ENCODE measurements at places on chromosomes 1 and 21.

DNA sequence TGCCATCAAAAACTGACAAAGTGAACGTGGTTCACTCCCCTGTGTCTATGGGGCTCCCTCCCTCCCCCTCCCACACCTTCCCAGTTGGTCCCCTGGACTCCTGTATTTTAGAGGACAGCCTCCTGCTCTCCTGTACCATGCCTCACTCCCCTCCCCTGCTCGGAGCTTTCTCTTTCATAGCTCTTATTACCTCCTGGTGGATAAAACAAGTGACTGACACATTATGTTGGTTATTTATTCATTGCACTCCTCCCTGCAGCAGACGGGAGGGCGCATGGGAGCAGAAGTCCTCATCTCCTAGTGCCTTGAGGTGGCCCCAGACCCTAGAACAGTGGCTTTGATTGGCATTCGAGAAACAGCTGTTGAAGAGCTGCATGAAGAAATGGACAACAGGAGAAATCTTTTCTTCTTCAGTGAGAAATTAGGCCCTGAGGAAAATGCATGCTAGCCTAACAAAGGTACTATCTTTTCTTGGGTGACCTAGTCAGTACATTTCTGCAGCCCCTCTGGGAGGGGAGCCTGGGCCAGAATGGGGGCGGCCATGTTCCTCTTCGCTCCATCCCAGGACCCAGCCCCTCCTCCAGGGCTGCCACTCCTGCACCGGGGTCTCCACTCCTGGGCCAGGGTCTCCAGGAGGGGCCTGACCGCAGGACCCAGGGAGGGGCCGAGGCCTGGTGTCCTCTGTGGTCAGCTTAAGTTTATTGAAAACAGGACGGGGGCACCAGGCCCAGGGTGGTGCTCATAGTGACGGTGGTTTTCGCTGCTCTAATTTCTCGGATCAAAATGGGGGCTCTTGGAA is 1.2 kb upstream of the TFF1 start:
- DNase-seq: no peak

GRCh38 chr1:212042436-212042835 is 6.9 kb downstream of the DTL start:
- DNase-seq: no peak

DNA sequence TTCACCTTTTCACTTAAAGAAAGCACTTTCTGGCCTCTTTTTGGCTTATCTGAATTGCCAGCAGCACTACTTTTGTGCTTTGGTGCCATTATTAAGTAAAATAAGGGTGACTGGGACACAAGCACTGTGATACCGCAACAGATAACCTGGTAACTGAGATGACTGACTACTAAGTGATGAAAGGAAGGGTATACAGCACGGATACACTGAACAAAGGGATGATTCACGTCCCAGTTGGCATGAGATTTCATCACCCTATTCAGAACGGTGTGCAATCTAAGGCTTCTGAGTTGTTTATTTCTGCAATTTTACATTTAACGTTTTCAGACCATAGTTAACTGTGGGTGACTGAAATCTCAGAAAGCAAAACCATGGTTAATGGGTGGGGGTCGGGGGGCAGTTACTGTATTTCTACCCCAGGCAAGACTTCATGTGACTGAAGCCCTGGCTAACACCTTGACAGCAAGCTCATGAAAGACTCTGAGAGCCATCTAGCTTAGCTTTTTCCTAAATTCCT is 102.8 kb downstream of the CLIC6 start:
- no peak for DNase-seq

GRCh38 chr1:157410457-157410856 is 141.9 kb downstream of the FCRL5 start:
- no peak for DNase-seq

GRCh38 chr1:32984455-32985171 is 20.0 kb upstream of the RNF19B start:
- no peak for DNase-seq

DNA sequence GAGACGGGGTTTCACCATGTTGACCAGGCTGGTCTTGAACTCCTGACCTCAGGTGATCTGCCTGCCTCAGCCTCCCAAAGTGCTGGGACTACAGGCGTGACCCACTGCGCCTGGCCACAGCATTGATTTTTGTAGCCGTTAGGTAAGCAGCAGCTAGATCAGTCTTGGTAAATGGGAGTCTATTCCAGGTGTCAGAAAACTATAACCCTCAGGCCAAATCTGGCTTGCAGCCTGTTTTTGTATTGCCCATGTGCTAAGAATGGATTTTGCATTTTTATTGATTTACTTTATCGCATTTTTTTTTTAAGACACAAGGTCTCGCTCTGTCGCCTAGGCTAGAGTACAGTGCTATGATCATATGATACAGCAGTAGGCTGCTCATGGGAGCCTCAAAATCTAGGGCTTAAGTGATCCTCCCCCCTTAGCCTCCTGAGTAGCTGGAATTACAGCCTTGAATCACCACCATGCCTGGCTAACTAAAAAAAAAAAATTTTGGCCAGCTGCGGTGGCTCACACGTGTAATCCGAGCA is 16.6 kb upstream of the SRSF10 start:
- DNase-seq: no peak

- no peak for DNase-seq
These were observed 1044.8 kb upstream of the ADGRL2 start for GRCh38 chr1:80755944-80756343.

DNA sequence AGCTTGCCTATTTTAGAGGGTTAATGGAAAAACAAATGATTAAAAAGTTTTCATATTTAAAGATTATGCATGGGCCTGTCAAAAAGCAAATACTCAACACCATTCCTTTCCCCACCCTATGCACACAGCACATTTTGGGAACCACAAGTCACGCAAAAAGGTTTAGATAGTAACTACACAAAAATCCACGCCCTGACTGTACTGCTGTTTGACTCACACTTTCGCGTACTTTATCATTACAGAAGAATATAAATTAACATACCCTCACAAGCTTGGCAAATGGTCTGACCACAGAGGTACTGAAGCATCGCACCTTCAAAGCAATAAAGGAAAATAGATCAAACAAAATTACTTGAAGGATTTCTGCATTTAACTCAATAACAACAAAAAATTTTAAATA is 1.4 kb downstream of the ATP5PO start:
- DNase-seq: no peak

DNA sequence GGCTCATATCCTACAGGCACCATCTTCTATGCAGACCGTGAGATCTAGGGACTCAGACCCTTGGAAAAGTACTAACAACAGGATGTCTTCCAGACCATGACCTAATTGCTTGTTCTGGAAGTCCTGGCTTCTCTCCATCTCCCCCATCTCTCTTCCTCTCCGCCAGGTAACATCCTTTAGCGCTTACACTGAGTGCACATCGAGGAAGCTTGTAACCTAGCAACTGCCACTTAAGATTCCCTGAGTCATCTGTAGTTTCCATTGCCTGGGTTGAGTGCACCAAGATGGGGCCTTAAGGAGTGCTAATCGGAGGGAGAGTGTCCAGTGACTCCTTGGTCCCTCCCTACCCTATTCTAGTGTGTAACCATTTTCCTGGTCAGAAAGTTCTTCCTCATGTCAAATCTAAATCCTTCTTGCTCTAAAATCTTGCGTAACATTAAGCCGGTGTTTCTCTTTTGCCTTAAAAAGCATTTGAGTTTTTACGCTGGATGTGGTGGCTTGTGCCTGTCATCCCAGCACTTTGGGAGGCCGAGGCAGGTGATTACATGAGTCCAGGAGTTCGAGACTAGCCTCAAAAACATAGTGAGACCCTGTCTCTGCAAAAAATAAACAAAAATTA is 9.7 kb downstream of the KLHDC8A start:
- DNase-seq: no peak

- no peak for DNase-seq
These were observed 6.2 kb downstream of the C1orf198 start for GRCh38 chr1:230861970-230862595.

GRCh38 chr1:10457875-10458274 is 8.0 kb downstream of the CORT start:
- no peak for DNase-seq

DNA sequence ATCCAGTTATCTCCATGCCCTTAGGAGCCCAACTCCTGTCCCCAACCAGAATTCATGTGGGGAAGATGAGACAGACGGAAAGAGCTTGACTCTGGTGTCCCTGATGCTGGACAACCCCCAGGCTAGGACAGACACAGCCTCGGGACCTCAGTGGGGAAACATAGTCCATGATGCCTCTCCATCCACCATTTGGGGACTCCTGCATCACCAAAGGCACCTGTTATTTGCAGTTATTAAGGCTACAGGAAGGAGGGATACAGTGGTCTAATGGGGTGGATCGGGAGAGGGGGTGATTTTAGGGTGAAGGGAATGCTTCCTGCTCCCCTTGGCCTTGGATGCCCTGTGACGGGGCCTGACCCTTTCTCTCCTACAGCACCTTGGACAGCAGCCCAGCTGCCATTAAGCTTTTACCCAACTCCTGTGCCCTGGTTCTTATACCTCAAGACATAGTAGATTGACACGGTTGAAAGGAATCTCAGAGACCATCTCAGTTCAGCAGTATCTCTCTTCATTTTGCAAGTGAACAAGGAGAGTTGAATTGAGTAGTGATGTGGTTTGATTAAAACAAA is 111.6 kb downstream of the MATN1 start:
- no peak for DNase-seq

DNA sequence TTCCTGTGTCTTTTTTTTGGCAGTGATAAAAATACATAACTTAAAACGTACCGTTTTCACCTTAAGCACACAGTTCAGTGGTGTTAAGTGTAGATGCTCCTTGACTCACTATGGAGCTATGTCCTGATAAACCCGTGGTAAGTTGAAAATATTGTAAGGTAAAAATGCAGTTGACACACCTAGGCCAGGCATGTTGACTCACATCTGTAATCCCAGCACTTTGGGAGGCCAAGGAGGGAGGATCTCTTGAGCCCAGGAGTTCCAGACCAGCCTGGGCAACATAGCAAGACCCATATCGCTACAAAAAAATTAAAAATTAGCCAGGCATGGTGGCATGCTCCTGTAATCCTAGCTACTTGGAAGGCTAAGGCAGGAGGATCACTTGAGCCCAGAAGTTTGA is 73.6 kb upstream of the COG2 start:
- DNase-seq: no peak

DNA sequence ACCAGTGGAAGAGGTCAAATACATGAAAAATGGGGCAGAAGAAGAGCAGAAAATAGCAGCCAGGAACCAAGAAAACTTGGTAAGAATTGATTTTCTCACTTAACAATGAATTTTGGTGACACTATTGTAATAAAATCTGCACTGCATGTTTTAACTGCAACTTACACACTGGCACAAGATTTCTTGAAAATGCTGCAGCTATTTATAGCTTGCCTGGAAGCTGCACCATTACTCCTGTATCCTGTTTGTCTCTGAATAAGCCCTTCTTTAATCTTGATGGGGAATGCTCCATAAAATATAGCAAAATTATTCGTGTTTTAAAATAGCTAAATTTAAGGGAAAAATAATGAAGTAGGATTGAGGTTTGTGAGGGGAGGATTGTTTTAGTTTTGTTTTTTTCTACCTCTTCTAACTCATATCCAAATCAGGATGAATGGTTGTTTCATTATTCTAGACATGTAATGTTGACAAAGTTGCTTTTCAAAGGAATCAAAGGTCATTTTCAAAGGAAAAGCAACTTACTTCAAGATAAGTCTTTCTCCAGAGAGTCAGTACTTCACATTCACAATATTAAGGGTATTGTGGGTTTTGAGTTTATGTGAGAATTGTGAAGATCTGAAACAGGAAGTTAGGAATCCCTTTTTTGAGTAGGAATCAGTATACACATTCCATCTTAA is 120.9 kb downstream of the C1orf21 start:
- DNase-seq: no peak

DNA sequence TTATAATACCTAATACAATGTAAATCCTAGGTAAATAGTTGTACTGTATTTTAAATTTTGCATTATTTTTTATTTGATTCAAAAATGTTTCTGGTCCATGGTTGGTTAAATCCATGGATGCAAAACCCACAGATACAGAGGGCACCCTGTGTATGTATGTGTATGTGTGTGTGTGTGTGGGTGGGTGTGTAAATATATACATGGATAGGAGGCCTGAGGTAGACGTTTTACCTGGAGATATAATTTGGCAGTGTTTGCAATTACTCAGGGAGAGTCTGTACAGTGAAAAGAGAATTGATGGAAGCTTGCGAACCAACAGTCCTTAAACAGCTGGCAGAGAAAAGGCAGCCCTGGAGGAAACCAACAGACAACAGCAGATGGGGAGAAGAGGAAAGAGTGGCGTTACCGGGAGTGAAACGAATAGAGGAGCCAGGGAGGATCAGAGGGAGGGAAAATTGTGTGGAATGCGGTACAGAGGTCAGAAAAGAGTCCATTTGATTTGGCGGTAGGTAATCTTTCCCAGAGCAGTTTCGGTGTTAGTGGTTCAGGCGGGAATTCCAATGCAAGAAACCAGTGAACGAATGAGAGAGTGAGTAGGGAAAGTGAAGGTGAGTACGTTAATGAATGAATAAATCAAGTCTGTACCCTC is 47.9 kb upstream of the NBL1 start:
- DNase-seq: no peak

GRCh38 chr1:36866169-36866814 is 168.0 kb downstream of the GRIK3 start:
- DNase-seq: no peak

- no peak for DNase-seq
These were observed 44.8 kb upstream of the TENT5C start for GRCh38 chr1:117561071-117561470.

GRCh38 chr1:157648317-157648716 is 50.4 kb upstream of the FCRL4 start:
- no peak for DNase-seq

DNA sequence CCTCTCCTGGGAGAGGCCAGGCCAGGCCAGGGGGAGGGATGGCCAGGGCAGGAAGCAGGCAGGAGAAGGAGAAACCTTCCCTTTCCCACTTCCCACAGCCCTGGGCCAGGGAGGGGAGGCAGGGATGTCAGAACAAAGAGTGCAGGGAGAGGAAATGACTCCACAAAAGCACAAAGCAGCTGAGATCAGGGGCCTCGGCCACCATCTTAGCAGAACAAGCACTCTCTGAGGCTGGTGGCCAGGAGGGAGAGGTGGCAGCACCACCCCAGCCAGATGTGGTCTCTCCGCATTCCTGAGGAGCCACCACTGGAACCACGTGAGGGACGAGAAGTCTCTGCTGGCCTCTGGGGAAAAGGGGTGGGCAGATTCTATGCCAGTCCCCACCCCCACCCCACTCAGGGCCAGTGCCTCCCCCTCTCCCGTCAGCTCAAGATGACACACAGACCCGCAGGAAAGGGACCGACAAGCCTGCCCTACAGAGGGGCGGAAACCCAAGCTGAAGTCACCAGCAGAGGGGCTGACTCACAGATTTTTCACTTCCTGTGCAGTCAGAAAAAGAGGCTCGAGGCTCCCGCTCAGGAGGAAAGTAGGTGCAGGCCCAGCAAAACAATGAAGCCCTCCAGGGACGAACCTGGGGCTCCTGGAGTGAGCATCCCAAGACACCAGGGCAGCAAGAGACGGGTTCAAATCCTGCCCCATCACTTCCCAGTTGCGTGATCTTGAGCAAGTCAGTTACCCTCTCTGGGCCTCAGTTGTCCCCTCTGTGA is 24.1 kb upstream of the ALDH4A1 start:
- peak; percentile 56 for DNase-seq

- no peak for DNase-seq
These were observed 7.4 kb downstream of the DNAJC11 start for GRCh38 chr1:6694121-6694713.

Data from stimulated activated CD8-positive, alpha-beta memory T cell treated with anti-CD3 and anti-CD28 coated beads, Interleukin-4, amount 100 ng/mL, for 1 hour (primary cell).